HAP-1 (cell line): ENCODE measurements at places on chromosomes 4 and X.
A peak's percentile ranks its signal among the peaks of the same experiment; 100 is the strongest.

GRCh38 chr4:24560868-24561368 lies 23.4 kb downstream of the DHX15 start:
- no peak for DNase-seq

- DNase-seq: no peak
These were observed 32.0 kb downstream of the HAND2 start for GRCh38 chr4:173498023-173498422.

DNA sequence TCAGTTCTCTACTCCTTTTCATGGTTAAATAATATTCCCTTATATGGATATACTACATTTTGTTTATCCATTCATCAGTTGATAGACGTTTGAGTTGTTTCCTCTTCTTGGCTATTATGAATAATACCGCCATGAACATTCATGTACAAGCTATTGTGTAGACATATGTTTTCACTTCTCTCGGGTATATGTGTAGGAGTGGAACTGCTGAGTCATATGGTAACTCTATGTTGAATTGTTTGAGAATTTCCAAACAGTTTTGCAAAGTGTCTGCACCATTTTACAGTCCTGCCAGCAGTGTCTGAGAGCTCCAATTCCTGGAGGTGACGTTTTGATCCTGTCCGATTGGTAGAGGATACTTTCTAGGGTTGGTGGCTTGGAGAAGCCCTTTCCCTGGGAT lies 23.6 kb downstream of the PLAC1 start:
- DNase-seq: no peak

DNA sequence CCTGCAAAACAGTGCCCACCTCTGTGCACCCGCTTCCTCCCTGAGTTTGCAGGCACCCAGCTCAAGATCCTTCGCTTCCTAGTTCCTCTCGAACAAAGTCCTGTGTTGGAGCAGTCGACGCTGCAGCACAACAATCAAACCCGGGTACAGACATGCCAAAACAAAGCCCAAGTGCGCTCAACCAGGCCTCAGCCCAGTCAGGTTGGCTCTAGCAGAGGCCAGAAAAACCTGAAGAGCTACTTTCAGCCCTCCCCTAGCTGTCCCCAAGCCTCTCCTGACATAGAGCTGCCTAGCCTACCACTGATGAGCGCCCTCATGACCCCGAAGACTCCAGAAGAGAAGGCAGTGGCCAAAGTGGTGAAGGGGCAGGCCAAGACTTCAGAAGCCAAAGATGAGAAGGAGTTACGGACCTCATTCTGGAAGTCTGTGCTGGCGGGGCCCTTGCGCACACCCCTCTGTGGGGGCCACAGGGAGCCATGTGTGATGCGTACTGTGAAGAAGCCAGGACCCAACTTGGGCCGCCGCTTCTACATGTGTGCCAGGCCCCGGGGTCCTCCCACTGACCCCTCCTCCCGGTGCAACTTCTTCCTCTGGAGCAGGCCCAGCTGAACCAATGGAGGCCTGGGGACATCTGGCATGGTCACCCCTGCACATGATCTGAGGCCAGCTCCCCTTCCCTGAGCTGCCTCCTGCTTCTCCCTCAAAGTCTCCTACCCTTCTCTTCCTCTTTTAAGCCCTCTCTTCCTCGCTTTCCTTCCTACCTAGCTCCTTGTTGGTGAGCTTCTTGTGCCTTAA lies 6.9 kb downstream of the APEX2 start:
- no peak for DNase-seq

GRCh38 chrX:53831662-53832635 lies 145.4 kb upstream of the HUWE1 start:
- DNase-seq: peak; percentile 51

DNA sequence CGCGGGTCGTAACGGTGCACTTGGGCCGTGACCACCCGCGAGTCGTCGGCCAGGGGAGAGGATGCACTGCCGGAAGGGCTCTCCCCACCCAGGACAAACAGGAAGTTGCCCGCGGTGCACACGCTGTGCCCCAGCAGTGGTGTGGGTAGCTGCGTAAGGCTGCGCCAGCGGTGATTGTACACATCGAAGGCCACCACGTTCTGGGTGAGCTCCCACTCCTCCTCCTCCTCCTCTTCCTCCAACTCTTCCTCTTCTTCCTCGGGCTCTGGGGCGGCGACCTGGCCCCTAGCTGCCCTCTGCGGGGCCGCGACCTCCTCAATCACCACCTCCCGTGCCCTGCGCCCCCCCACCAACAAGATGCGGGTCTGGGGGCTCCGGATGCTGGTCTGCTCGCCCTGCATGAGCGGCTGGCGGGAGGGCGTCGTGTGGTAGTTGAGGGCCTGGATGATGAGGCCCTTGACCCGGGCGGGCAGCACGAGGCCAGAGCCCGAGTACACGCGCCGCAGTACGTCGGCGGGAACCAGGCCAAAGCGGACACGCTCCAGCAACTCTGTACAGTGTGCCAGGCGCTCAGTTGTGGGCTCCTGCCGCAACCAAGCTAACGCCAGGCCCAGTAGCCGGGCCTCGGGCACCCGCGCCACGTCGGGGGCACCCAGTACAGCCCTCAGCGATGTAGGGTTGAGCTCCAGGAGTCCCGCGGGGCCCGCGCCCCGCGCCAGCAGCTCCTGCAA lies 1.4 kb downstream of the KLHL34 start:
- no peak for DNase-seq

DNA sequence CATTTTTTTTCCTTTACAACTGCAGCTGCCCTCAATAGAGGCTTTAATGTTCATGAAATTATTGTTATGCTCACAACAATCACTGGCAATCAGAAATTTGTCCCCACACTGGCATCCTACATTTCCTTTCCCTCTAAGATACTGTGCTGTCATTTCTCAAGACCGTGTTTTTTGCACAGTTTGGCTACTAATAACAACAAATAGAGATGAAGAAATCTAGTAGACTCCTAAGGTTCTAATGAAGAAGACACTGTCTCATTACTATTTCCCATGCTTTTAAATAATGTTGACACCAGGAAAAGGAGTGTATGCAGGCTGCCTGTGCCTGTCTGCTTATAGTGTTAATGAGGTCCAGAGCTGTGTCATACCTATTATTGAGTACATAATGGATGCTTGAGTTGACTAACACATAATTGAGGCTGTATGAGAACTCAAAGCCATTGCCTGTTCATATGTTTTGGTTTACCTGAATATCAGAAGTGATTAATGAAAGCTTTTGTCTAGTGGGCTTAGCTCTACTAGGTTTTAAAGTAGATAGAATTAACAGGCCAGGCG lies 1.5 kb upstream of the EIF4E start:
- DNase-seq: no peak

- no peak for DNase-seq
These were observed 1.5 kb downstream of the NHSL2 start for GRCh38 chrX:71912156-71912555.
